ENCODE measurements at places on chromosomes 11 and 22.

DNA sequence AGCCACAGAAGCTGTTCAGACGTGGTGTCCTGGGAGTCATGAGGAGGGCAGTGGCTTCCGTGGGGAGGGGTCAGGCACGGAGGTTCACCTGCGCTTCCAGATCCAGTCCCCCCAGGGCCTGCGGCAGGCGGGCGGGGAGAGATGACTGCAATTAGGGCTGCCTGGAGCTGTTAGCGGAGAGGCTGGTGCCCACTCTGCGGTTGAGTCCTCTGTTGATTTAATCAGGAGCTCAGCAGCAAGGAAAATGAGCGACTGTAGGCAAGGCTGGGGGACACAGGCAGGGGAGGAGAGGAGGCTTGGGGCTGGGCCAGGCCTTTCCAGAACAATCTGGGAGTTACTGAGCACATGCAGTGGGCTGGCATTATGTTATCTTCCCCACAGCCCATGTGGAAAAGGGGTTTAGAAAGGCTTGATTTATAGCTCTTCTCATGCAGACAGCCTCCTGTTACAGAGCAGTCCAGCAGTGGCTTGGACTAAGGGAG, 13.1 kb downstream of the PLCB3 start:
- no peak for DNase-seq

DNA sequence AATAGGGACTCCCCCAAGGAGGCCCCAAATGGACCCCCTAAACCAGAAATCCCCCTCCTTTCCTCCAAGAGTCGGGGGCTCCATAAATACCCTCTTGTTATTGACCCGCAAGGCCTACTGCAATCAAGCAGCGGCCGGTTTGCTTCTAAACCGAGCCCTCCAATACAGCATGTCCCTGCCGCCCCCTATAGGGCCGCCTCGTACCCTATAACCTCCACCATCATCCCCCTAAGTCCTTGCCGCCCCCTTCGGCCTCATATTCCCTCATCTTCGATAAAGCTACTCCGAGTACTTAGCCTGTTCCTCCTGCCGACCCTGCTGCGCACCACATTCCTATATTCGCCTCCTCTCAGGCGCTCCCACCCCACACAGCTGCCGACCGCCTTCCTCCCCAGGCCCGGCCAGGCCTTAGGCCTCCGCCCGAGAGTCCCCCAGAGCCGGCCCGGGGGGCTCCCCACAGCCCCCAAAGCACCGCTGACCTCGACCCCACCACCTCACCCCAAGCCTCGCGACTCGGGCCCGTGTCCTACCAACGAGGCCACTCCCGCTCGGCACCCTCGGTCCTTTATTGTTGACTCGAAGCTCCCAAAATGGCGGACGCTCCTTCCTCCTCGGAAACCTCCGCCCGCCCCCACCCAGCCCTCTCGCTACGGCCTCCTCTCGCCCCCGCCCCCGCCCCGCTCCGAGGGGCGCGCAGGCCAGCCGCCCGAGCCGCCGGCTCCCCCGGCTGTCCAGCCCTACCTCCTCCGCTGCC, 430 bp downstream of the DDX6 start:
- peak; percentile 59 for DNase-seq

DNA sequence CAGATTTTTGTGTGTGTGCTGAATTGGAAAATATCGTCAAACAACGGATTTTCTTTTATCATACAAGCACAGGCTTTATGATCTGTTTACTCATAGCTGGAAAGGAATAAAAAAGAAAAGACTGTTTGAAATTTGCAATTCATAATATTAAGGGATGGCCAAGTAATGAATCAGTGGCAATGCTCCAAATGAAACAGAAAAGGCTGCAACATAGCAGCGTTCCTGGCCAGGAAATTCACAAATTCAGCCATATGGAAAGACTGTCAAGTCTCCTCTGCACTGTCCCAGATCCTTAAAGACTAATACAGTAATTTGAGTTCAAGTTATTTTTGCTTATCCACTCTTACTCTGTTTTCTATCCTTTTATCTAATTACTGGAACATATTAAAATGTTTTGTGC, 98.2 kb downstream of the MSANTD4 start:
- peak; percentile 39 for DNase-seq

- DNase-seq, result no peak
Observed at GRCh38 chr11:71263386-71263785, 11.0 kb upstream of the SHANK2 start.

GRCh38 chr11:67371189-67371910, 2.0 kb downstream of the CLCF1 start:
- DNase-seq, result no peak

DNA sequence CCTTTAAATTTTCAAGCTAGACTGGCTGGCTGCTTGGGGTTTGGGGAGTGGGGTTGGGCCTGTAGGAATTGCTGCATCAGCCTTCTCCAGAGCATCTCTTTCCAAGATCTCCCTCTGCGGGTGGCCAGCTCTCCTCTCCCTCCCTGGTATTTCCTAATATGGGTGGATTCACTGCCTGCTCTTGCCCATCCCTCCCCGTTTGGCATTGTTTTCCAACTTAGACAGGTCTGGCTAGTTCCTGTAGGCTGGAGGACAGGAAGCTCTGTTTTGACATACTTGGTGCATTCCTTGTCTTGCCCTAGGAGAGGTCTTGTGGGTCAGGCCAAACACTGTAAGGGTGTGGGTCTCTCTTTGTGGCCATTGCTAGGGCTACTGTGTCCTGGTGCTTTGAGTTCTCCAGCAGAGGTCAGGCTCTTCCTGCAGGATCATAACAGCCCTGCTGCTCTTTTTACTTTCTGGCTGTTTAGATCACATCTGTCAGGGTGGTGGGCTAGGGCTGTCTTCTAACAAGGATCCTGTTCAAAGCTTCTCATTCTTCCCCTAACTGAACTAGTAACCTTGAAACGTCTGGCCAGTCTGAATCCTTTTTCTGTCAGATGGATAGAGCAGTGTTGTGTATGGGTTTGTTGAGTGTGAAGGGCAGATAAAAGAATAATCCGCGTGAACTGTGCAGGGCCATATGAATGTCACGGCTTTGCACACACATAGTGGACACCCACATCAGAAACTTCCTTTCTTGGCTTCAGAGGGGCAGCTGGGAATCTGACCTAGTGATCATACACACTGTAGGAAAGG, 18.3 kb upstream of the MICALL1 start:
- DNase-seq, result peak; percentile 88

- DNase-seq, result no peak
Observed at GRCh38 chr11:117565709-117566108, 231.3 kb downstream of the DSCAML1 start.

- no peak for DNase-seq
Observed at GRCh38 chr22:19590696-19591095, 66.5 kb upstream of the CLDN5 start.

DNA sequence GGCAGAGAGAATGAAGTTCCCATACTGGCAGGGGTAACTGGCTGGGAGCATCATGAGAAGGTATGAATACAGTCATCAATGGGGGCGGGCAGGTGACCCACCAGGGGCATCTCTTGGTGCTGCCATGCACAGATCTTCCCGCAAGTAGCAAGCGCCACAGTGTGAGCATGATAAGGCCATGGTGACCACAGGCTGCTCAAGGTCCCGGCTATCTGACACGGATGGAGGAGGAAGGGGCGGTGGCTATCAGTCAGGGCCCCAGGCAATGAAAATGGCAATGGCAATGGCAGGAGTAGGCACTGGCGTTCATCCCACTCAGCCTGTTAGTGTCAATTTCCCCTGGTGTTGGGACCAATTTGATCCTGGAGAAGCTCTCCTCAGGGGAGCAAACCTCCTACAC, 21.6 kb downstream of the ASCL2 start:
- no peak for DNase-seq

GRCh38 chr11:97964332-97965004, 1056.3 kb upstream of the CNTN5 start:
- no peak for DNase-seq

DNA sequence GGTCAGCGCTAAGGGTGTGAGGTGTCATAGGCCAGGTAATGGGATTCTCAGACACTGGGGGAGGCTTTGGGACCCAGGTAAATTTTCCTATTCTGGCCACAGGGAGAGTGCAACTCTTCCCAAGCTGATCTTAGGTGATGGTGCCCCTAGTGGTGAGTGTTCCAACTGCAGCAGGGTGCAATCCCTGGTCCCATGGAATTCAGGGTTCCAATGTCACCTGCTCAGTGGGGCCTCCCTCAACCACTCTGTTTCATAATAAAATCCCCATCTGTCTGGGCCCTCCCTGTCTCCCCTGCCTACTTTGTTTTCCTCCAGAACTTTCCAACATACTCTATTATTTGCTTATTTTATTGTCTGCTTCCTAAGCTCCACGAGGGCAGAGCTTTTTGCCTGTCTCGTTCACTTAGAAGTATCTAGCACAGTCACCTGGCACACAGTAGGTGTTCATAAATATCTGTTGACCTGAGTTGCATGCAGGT, 2.9 kb upstream of the SGSM1 start:
- DNase-seq, result no peak

DNA sequence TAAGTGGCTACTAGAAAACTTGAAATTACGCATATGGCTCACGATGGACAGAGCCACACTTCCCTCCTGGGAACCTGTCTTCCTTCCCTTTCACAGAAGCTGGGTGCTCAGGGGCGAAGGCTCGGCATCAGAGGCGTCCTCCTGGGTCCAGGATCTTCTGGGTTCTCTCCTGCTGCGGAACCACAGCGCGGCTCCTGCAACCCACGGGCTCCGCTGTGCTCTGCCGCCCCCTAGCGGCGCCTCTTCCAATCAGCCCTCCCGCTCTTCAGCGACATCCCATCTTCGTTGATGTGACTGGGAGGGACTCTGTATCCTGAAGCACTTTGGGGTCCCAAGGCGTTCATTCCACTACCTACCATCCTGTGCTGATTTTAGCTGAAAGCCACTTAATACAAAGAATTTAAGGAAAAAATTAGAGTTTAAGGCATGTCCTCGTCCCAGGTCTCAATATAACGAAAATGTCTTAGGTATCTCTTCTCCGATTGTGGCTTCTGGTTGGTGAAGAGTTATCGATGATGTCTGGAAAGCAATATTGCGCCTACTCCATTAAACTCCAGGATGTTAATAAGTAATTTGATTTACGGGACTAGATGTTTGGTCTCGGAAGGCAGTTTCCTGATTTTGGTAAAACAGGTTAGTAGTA, 14.8 kb upstream of the RPS3 start:
- DNase-seq, result peak; percentile 40

DNA sequence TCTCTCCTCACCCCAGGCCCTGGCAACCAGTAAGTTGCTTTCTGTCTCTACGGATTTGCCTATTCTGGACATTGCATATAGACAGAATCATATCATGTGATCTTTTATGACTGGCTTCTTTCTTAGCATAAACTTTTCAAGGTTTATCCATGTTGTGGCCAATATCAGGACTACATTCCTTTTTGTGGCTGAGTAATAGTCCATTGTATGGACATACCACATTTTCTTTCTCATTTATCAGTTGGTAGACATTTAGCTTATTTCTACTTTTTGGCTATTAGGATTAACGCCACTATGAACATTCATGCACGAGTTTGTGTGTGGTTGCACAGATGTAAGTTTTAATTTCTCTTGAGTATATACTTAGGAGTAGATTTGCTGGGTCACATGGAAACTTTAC, 35.7 kb downstream of the ARFGAP3 start:
- no peak for DNase-seq

DNA sequence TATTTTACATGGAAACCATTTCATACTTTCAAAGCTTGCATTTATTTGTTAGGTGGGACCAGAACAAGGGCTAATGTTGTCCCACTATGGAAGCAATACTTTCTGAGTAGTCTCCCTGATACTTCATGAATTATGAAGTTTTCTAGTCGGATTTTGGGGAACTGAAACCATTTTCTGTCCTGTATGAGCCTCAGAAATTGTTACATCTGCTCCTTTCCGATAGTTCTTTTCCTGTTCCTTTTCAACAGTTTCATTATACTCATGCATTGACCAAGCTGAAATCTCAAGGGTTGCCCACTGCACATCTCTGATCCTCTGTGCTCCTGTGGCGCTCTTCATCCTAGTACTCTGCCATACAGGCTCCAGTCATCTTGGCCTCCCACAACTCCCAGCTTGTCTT, 31.5 kb upstream of the GLYATL1 start:
- DNase-seq, result no peak

DNA sequence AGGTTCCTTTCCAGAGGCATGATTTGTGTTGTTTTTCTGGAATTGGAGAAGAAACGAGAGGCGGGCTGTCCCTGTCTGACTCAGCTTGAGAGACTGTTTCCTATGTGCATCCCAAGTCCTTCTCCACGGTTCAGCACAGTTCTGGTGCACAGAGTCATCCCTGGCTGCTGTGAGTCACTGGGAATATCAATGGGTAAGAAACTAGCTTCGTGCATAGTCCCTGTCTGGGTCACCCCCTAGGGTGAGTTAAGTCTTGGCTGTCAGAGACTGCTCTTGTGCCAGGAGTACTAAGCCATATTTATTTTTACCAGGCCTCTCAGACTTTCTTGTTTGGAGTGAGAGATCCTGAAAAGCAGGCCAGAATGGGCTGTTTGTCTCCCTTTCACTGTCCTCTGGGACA, 2.4 kb upstream of the LRP4 start:
- peak; percentile 91 for DNase-seq

DNA sequence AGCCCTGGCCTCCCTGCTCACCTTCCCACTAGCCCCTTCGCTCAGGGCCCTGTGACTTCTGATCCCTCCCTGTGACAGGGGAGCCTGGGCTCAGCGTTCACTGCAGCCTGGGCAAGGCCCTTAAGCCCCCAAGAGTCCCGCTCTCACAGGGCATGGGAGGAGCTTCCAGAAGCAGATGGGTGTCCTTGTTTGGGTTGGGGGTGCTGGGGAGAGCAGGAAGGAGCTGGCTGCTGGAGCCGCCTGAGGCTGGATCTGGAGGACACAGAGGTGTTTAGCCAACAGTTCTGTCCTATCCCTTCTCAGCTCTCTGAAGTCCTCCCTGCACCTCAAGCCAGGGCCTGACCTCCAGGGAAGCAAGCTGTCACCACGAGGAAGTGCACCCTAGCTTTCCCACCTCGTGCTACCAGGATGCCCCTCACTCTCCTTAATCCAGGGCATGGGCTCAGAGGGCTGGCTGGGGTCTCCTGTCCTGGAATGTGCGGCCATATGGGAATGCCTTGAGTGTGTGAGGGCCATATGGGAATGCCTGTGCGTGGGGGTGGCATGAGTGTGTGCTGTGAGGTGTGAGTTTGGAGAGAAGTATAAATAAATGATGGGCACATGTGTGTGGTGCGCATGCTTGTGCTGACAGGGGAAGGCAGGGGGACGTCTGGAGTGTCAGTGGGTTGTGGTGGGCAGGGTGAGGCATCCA, 25.0 kb upstream of the TUB start:
- no peak for DNase-seq

GRCh38 chr22:44362249-44363012, 49.7 kb upstream of the SHISAL1 start:
- no peak for DNase-seq

All from mammary epithelial cell (primary cell).